Activated CD4-positive, alpha-beta T cell treated with anti-CD3 and anti-CD28 coated beads, Interleukin-2, Interleukin-4, amounts not matched to agents 100 ng/mL and 50 ng/mL, durations not matched to agents 16 hours and 8 hours (primary cell): ENCODE measurements at places on chromosomes 11 and 22.

DNA sequence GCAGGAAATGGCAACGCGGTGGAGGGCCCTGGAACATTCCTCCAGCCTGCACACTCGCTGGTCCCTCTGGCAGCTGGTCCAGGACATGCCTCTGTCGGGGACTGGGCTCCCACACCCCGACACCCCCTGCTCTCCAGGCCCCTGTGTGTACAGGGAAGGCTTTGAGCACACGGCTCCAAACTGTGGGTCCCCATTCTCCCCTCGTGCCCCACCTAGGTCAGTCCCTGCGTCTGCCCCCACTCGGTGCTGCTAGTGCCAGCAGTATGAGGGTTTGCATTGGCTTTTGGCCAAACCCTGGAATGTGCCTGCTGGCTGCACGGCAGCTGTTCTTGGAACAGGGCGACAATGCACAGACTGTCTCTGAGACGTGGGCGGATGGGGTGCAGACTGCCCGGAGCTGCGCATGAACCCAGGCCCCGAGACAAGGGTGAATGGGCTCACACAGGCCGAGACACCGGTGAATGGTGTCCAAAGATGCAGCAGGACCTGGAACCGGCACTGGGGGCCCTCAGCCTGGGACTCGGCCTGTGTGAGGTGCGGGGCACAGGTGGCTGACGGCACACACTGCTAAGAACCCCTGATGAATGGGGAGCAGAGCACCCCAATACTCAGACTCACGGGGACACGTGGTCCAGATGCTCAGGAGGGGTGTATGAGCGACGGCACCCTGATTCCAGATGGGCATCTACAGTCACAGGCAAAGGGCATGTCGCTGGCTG lies 7.5 kb upstream of the SYT8 start:
- no peak for DNase-seq

DNA sequence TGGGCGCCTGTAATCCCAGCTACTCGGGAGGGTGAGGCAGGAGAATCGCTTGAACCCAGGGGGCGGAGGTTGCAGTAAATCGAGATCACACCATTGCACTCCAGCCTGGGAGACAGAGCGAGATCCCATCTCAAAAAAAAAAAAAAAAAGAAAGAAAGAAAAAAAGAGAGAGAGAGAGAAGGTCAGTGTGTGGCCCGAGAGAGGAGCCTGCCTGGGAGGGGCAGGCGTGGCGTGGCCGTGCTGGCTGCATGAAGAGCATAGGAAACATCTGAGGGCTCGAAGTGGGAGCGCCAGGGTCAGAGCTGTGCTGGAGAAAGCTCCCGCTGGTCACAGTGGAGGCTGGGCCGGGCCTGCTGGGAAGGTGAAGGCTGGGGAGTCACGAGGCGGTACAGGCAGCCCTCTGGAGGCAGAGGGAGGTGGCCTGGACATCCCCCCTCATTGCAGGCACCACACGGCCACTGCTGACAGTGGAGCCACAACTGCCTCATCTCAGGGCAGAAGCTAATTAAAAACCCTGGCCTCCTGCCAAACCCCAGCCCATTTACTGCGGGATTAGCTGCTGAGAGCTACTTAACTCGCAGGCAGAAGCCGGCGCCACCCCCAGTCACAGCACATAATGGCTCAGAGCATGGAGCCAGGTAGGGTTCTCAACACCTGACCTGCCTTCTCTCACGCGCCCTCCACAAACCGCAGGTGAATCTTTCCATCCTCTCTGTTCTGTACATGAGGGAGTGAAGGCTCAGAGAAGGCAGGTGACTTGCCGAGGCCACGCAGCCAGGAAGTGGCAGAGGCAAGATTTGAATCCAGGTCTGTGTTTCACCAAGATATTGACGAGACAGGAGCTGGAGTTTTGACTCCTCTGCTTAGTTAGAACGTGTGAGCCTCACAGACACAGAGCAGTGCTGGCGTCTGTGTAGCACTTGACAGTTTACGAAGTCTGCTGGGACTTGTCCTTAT lies 32.6 kb downstream of the NFAM1 start:
- no peak for DNase-seq

- no peak for DNase-seq
Observed at GRCh38 chr11:92236856-92237255, 12.2 kb downstream of the FAT3 start.

DNA sequence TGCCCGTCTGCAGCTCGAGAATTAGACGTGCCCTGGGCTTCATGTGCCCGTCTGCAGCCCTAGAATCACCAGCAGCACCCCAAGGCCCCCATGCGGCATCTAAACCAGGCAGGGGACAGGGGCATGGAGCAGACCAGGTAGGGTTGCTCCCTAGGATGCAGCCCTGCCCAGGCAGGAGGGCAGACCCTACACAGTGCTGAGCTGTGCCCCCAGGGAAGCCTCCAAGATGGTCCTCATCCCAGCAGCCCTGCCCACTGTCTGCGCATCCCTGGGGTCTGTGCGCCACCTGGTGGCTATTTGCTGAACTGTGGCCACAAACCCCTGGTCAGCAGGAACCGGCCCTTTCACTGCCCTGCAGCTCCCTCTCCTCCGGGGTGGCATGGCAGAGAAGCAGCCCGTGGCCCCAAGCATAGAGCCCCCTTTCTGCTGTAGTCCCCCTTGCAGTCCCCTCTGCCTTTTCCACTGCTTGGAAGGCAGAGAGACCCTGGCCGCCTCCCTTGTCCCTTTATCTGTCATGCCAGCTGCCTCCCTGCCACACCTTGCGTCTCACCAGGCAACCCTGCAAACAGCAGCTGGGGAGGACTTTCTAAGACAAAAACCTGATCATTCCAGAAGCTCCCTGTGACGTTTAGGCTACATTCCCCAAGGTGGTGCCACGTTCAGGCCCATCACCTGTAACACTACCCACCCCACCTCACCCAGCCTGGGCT lies 86.6 kb downstream of the KCNQ1 start:
- peak; percentile 49 for DNase-seq

- no peak for DNase-seq
Observed at GRCh38 chr22:31085493-31085824, 4.3 kb downstream of the SMTN start.

- DNase-seq, result no peak
Observed at GRCh38 chr22:47270463-47271135, 508.1 kb downstream of the TBC1D22A start.

- DNase-seq, result no peak
Observed at GRCh38 chr11:116272181-116272789, 500.5 kb downstream of the BUD13 start.

GRCh38 chr11:114953039-114953438 lies 274.7 kb downstream of the NXPE2 start:
- no peak for DNase-seq

GRCh38 chr11:102452461-102453301 lies at the start of gene TMEM123:
TMEM123 (minus strand) TSS chr11:102452765; CDS start chr11:102452623, 142 bp downstream.
- peak; percentile 94 for DNase-seq

GRCh38 chr11:90423378-90423777 lies 200.5 kb upstream of the CHORDC1 start:
- no peak for DNase-seq

- no peak for DNase-seq
Observed at GRCh38 chr11:80521592-80521991, 1080.8 kb upstream of the TENM4 start.
